NCI-H1417 treated with DMSO at 0.1 percent for 48 hours (cell line): ENCODE measurements at places on chromosomes 1 and 21.

DNA sequence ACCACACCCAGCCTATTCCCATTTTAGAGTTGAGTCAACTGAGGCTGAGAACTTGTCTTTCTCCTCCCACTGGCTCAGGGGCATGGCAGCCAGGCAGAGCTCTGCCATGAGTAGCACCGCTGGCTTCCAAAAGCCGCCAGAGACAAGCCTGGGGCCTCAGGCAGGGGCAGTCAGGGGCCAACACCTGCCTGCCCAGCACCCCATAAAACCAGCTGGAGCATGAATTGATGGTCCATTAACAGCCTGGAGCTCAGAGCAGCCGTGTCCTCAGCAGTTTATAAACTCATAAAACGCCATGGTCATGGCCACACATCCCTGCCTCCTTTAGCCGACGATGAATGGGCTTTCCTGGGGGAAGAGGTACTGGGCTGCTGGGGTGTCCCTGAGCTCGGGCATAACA, 50.6 kb upstream of the PAX7 start:
- no peak for DNase-seq

GRCh38 chr1:44251989-44252671, 38.9 kb downstream of the DMAP1 start:
- DNase-seq = no peak

DNA sequence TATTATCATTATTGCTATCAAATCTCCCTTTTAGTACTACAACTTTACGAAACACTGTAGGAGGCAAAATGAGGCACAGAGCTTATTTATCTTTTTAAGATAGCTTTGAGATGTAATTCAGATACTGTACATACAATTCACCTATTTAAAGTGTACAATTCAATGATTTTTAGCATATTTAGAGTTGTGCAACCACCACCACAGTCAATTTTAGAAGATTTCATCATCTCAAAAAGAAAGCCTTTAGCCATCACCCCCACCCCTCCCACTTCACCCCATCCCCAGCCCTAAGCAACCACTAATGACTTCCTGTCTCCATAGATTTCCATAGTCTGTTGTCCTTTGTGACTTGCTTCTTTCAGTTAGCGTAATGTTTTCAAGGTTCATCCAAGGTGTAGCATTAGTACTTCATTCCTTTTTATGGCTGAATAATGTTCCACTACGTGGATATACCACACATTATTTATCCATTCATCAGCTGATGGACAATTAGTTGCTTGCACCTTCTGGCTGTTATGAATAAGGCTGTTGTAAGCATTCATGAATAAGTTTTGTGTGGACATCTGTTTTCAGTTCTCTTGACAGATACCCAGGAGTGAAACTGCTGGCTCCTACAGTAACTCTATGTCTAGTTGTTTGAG, 9.4 kb upstream of the CAPN9 start:
- DNase-seq = no peak

DNA sequence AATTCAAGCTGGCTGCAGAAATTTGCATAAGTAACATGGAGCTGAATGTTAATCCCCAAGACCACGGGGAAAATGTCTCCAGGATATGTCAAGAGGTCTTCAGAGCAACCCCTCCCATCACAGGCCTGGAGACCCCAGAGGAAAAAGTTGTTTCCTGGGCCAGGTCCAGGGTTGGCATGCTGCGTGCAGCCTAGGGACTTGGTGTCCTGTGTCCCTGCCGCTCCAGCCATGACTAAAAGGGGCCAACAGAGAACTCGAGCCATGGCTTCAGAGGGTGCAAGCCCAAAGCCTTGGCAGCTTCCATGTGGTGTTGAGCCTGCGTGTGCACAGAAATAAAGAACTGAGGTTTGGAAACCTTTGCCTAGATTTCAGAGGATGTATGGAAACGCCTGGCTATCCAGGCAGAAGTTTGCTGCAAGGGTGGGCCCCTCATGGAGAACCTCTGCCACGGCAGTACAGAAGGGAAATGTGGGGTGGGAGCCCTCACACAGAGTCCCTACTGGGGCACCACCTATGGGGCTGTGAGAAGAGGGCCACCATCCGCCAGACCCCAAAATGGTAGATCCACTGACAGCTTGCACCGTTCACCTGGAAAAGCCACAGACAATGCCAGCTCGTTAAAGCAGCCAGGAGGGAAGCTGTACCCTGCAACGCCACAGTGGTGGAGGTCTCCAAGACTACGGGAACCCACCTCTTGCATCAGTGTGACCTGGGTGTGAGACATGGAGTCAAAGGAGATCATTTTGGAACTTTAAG, 222.9 kb downstream of the COP1 start:
- no peak for DNase-seq

DNA sequence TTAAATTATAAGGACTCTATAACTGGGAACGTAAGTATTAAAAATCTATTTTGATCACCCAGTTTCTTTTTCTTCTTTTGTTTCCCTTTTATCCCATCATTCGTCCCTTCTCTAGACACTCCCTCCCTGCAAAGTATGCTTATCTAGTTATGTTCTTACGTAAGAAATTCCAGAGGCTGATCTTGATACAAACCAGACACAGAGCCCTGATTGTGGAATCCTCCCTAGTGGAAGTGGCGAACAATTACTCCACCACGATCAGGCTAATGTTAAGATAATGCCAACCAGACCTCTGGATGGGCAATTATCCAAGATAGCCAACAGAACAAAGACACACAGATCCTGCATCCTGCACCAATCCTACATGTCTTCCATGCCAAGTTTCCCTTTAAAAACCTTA, 1557.4 kb downstream of the PLA2G4A start:
- DNase-seq = no peak
